ENCODE measurements at places on chromosomes 1 and 21.
A peak's percentile ranks its signal among the peaks of the same experiment; 100 is the strongest.

GRCh38 chr1:52436817-52437216 lies 32.4 kb downstream of the PRPF38A start:
- DNase-seq, result no peak

DNA sequence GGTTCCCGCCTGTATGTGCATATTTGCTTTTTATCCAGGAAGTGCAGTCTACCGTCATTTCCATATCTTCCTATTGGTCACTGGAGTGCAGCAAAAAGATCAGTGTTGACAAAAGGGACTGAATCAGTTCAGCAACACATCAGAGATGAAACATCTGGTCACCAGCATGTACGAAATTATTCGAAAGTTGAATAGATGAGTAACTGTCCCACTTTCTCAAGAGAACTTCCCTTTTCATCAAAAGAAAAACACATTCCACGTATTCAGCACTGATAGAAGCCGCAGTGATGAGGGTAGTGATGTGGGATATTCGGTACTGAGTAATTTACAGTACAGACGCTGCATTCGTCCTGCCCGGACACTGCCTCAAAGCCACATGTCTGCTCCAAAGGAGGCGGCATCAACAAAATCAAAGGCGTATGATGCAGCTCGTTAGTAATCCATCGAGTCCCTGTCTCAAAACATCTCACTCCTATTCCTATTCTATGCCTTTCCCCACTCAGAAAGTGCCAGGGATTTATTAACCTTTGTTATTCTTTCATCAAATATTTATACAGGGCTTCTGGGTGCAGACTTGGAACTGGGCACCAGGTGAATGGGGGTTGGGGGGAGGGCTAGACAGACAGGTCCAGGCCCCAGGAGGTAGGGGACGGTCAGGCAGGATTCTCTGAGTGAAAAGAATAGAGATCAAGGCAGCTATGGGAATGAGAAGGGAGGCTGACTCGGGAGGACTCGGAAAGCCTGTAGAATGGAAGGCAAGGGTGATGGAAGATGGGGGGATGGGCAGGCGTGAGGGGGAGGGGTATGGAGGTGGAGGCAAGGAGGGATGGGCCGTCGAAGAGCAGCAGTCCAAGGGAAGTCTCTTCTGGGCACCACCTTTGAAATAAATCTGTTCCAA lies 79.5 kb upstream of the SLC45A1 start:
- DNase-seq, result no peak

DNA sequence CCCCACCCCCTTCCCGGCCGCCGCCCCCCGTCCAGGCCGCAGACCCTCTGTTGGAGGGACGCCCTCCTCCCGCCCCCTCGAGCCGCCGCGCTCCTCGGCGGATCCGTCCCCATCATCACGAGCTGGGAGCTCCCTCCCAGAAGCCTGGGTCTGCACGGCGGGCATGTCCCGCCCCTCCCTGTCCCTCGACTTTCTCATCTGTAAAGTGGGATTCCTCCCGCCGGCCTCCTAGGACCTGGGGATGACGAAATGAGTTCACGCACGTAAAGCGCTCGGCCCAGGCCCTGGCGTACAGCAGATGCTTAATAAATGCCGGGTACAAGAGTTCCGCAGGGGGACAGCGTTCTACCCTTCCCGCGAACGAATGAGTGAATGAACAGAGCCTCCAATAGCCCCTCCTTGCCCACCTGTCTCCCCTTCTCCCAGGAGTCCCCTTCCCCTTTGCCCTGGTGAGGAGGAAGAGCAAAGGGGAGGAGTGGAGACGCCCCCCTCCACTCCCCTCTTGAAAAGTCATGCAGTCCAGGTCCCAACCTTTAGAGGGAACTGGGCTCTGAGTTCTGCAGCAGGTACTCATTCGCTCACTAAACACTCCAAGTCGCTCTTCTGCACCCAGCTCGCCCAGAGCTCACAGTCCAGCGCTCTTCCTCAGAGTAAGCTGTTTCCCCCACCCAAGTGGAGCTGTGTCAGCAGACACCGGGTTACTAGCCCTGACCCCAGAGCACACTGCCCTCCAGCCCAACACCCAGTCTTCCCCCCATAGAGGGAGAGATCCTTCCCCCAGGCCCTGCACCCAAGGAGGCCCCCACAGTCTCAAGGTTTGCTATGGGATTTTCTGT lies 16.8 kb downstream of the RAP1GAP start:
- no peak for DNase-seq

DNA sequence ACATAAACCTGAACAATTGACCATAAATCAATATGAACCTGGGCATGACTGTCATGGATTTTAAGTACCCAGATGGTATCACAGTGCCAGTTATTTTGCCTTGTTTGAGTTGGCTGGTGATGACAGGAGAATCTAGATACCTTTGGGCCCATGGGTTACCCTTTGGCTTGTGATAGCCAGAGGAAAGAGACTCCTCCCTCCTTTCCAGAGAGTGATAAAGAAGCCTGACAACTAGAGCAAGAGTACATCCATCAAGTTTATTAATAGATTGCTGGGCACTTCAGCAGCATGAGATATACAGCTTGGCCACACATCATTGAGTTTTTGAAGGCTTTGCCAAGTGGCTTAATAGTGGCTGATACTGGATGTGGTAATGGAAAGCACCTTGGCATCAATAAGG lies 6.6 kb upstream of the FMO3 start:
- no peak for DNase-seq

GRCh38 chr21:38095220-38095619 lies 161.6 kb upstream of the KCNJ15 start:
- DNase-seq, result peak; percentile 38

- DNase-seq, result no peak
These were observed 18.9 kb downstream of the NENF start for GRCh38 chr1:212451416-212452322.

DNA sequence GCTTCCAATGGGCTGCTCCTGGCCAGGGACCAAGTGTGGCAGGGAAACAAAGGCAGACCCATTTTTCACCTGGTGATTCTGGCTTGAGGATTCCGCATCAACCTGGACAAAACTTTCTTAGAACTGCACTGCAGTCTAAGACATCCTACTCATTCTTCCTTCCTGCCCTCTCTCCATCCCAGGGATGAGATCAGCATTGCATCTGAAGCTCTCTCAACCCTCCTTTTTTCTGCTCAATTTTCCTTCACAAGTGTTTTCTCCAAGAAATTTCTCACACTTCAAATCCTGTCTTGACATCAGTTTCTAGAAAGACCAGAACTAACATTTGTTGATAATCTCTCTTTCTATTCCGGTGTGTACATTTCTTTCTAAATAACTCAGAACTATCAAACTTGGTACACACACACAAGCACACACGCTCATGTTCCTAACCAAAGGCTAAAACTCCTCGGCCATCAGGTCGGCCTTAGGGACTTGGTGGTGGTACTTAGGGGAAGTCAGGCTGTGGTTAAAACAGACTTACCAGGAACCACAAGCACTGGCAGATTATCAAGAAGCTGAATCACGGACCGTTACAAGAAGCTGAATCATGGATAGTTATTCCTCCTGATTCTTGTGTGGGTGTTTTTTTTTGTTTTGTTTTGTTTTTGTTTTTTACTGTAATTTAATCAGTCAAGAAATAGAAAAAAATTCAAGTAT lies 21.0 kb upstream of the CXADR start:
- DNase-seq, result peak; percentile 23

DNA sequence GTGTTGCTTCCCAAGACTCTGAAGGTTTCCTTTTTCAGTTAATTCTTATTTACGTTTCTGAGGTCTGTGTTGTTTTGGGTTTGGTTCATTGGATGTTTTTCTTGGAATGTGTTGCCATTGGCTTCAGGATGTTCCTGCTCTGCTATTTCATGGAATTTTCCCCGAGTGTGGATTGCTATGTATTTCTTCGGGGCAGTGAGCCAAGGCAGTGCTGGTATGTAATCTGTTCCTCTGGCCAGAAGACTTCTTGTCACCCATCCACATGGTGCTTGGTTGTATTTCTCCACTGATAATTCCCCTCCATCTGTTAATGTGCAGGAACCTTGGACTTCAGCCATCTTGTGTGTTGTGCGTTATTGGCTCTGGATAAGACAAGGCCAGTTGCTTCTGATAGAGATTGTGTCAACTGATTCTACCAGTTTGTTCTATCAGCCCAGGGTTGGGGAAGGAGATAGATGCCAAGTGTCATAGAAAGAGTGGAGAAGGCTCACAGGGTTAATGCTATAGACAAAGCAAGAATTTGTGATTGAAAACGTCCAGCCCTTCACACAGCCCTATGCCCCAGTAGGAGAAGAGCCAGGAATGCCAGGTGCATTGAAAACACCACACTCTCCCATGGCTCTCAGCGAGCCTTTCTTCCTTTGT lies 505.2 kb downstream of the PLPP3 start:
- peak; percentile 97 for DNase-seq

GRCh38 chr1:54701996-54702395 lies 13.7 kb upstream of the TTC4 start:
- DNase-seq, result no peak

DNA sequence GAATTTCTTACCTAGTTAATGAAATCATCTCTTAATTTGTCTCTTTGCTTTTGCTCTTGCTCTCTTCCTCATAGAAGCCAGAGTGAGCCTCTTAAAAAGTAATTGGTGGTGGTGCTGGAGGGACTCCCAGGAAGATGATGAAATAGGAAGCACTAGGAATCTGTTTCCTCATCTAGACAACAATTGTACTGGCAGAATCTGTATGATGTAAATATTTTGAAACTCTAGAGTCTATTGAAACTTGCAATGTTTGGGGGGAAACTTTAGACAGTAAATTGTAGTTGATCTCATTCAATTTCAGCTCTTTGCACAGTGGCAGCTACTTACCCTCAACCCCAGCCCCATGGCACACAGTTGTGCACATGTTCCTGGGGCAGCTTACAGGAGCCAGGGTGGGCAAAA lies 10.6 kb downstream of the RGSL1 start:
- no peak for DNase-seq

DNA sequence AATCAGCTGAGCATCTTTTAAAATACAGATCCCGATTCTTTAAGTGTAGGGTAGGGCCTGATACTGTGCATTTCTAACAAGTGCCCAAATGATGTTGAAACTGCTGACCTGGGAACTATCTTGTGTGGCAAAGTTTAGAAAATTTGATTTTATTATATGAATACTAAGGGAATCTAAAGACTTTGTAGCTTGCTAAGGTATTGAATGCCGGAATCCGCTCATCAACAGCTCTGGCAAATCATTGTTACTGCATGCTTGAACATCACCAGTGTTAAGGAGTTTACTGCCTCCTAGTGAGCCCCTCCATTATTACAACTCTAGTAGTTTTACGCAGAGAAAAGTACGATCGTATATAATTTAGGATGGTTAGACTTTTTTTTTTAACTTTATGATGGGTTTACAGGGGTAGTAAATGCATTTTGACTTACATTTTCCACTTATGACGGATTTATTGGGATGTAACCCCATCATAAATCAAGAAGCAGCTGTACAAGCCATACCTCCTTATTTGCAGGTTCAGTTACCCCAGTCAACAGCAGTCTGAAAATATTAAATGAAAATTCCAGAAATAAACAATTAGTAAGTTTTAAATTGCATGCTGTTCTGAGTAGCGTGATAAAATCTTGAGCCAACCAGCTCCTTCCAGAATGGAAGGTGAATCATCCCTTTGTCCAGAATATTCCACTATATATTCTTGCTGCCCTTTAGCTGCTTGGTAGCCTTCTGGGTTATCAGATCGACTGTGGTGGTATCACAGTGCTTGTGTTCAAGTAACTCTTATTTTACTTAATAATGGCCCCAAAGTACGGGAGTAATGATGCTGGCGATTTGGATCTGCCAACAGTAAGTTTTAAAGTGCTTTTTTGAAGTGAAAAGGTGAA lies 892 bp downstream of the TYW3 start:
- peak; percentile 84 for DNase-seq

- no peak for DNase-seq
These were observed 17.7 kb downstream of the PTPRC start for GRCh38 chr1:198656500-198656932.

DNA sequence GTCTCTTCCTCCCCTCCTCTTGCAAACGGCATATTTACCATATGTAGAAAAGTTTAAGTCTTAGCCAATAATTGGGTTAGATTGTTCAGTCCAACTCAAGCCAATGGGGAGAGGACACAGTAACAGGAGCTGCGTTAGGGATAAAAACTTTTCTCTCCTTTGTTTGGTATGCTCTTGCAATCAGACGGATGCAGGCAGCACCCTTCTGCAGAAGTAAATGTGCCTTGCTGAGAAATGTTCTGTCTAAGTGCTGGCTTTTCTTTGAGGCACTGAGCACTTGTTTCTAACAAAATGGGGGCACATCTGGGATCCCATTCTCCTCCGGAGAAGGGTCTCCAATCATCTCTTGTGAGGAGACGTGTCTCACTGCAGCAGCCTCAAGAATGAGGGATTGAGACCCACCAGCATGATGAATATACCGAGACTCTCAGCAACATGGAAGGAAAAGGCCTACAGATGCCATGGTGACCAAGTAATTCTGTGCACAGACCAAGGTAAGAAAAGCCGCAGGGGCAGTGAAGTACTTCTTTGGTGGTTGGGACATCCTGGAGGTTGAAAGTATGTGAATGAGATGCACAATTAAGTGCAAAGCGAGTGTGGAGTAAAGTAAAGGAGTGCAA lies 20.7 kb upstream of the GNG4 start:
- no peak for DNase-seq

DNA sequence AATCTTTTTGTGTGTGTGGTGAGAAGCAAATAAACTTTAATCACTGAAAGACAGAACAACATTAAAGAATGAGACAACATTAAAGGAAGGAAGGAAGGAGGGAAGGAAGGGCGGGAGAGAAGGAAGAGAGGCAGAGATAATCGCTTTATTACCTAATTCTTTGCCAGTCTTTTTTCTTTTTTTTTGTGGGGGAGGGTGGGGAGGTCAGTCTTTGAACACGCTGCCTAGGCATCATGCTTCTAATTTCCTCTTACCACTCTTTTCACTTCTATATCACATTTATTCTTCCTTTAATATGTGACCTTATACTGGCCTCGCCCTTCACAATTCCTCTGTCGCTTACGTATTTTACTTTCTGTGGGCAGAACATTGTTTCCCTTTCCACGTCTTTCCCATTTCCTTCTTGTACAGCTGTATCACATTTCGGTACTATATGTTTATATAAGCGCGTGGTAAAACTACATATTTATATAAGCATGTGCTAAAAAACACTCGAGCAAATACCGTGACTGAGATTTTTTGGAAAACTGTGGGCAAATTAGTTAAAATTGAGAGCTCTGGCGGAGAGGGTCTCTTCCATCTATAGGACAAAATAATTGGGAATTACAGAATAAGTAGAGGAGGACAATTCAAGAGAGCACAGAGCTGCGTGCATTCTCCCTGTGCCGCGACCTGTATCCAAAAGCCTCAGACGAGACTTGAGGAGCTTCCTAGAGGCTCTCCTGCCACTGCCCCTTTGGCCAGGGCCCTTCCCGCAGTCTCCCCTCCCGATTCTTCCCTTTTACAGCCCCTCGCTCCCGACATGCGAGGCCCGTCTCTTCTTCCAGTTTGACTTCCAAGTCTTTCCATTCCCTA lies 823 bp upstream of the PRKAA2 start:
- DNase-seq, result no peak

All from NCI-H446 (cell line).